ENCODE measurements at places on chromosomes 1 and 21.

- DNase-seq: no peak
Measured at GRCh38 chr1:1169429-1170214, 4.1 kb upstream of the TTLL10 start.

DNA sequence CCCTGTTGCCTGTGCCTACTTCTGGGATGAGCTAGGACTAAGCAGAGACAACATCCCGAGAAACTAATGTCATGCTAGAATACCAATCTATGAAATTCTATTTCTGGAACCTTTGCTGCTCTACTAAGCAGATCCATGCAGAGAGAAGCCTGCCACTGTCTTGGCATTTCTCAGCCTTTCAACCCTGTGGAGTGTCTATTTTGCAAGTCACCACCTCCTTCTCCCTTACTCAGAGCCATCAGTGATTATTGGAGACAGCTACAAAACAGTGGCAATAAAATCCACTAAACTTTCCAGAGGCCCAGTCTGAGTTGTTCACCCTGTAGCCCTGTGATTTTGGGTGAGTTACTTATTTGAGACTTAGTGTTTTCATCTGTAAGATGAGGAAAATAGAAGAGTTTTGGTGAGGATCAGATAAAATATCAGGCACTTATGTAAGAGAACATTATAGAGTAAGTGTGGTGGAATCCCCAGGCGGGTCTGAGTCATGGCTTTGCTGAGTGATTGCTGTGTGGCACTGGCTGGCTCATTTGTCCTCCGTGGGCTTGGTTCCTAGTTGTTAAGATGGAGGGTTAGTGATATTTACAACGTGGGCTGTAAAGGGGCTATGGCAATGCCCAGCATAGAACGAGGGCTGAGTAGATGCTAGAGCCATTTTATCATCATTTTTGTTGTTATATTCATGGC lies 61.1 kb downstream of the FMN2 start:
- peak; percentile 19 for DNase-seq

GRCh38 chr21:43001316-43001715 lies 27.0 kb downstream of the PKNOX1 start:
- DNase-seq: no peak

GRCh38 chr1:220880726-220881506 lies 1.7 kb downstream of the HLX start:
- DNase-seq: peak; percentile 47

DNA sequence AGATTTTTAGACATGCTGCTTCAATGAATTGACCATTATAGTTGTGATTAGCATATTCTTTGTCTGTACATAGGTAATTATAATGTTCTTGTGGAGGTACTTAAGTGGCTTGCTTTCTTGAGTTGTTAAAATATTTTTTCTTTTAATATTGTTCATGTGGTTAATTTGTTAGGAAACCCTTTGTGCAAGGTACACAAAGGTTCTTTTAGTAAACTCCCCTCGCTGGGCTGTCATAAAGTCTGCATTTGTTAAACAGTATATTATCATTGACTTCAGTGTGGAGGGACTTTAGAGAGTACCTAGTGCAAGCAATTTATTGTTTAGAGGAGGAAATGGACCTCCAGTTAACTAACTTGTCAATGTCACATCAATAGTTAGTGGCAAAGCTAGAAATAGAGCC lies 52.5 kb downstream of the DISP1 start:
- no peak for DNase-seq

DNA sequence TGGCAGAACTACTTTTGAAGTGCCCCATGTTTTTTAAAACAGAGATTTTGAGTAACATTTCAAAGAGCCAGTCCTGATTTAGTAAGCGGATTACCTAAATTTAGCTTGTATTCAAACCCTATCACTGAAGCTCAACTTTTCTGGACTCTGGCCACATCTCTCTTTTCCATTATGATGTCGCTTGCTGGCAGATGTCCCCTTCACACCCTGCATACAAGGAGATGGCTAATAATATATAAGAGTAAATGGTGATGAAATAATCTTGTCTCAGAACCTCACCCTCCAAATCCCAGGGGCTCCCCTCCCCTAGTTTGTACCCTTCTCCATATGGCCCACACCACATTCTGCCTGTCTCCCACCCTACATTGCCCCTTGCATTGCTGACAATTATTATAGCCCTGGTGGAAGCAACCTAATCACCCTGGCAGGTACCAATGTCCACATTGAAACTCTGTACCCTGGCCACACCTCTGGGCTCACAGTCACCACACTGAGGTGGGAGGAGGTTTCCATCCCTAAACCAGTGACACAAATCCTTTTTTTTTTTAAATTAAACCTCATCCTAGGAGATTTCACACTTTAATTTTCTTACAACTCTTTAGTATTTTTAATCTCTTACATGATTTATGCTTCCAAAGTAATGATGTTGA lies 106.0 kb upstream of the SYT6 start:
- no peak for DNase-seq

GRCh38 chr1:174605198-174605597 lies 157.4 kb downstream of the GPR52 start:
- no peak for DNase-seq

DNA sequence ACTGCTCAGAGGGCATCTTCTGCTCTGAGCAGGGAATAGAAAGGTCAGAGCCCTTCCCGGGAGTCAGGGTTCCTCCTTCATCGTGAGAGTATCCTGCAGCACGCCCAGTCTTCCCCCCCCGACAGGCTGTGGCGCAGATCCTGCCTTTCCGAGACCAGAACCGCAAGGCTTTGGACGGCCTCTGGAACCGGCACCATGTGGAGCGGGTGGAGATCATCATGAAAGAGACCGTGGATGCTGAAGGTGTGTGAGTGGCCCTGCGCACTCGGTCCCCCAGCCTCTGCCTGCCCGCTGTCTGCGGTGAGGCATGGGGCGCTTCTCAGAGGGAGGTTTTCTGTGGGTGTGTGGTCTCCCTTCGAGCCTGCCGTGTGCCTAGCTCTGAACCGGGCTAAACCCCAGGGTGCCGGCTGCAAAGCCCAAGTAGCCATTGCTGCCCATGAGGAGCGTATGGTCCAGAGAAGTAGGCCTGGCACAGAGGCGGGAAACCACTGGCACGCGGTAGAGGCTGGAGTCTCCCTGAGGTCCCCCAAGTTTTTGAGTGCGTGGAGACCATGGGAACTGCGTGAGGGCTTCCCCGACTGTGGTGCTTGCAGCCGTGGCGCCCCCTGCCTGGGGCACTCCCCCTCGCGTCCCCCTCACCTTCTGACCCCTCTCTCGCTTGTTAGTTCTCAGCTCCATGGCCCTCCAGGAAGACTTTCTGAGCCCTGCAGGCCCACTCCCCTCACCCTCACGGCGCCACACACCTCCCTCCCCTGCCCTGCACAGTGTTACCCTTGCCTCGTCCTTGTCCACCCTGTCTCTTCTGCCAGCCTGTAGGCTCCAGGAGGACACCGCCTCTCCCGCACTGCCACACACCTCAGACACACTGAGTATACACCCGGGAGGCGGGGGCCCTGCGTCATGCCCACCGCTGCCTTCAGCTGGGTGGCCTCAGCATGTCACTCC lies 12.5 kb downstream of the H6PD start:
- no peak for DNase-seq

DNA sequence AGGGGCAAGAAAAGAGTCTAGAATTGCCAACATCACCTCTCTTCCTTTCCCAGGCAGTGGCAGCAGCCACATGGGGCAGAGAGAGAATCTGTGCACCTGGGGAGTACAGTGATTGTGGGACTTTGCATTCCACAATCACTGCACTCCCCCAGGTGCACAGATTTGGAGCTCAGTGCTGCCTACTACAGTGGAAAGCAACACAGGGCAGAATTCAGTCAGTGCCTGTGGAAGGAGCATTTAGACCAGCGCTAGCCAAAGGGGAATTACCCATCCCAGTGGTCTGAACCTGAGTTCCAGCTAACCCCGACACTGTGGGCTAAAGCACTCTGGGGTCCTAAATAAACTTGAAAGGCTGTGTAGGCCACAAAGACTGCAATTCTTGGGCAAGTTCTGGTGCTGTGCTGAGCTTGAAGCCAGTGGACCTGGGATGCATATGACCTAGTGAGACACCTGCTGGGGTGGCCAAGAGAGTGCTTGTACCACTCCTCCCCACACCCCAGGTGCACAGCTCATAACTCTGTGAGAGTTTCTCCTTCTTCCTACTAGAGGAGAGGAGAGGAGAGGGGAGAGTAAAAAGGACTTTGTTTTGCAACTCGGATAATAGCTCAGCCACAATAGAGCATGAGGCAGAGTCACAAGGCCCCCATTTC lies 50.3 kb downstream of the NUP210L start:
- no peak for DNase-seq

GRCh38 chr1:46523496-46524353 lies 27.7 kb downstream of the KNCN start:
- no peak for DNase-seq

GRCh38 chr21:40235528-40235927 lies 368.3 kb downstream of the PCP4 start:
- DNase-seq: no peak

DNA sequence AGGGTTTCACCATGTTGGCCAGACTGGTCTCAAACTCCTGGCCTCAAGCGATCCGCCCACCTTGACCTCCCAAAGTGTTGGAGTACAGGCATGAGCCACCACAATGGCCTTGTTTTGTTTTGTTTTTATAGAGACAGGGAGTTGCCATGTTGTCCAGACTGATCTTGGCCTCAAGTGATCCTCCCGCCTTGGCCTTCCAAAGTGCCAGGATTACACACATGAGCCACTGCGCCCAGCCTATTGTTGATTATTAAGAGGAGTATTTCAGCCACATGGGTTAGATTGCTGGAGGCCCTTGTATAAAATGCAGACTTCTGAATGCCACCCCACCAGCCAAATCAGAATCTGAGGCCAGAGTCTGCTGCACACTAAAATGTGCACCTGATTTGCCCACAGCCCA lies 57.2 kb upstream of the ANGPTL1 start:
- no peak for DNase-seq

DNA sequence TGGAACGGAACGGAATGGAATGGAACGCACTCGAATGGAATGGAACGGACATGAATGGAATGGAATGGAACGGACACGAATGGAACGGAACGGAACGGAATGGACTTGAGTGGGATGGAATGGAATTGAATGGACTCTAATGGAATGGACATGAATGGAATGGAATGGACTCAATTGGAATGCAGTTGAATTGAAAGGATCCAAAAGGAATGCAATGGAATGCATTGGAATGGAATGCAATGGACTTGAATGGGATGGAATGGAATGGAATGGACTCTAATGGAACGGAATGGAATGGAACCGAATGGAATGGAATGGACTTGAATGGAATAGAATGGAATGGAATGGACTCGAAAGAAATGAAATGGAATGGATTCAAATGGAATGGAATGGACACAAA lies 102.4 kb upstream of the OR4F16 start:
- DNase-seq: peak; percentile 55

- DNase-seq: peak; percentile 63
Measured at GRCh38 chr1:19374926-19375325, 62.8 kb downstream of the SLC66A1 start.

GRCh38 chr1:111798580-111798979 lies 42.9 kb downstream of the DDX20 start:
- no peak for DNase-seq

GRCh38 chr1:51172811-51173210 lies 63.3 kb upstream of the RNF11 start:
- no peak for DNase-seq

GRCh38 chr1:5645929-5646328 lies 346.3 kb downstream of the NPHP4 start:
- no peak for DNase-seq

DNA sequence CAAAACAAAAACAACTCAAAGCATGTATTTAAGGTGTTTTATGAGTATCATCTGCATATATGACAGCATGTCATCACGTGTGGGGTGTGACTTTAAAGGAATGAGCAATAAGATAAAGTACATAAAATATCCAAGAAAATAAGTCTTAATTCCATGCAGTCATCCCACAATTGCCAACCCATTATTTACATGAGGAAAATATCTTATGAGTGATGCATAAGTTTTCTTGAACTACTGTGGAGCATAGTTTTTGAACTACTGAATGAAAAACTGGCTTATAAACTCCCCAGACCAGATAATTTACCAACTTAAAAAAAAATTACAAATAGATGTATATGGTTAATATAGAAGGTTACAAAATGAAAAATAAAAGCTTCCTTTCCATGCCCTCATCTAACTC lies 29.7 kb upstream of the MTMR11 start:
- no peak for DNase-seq

DNA sequence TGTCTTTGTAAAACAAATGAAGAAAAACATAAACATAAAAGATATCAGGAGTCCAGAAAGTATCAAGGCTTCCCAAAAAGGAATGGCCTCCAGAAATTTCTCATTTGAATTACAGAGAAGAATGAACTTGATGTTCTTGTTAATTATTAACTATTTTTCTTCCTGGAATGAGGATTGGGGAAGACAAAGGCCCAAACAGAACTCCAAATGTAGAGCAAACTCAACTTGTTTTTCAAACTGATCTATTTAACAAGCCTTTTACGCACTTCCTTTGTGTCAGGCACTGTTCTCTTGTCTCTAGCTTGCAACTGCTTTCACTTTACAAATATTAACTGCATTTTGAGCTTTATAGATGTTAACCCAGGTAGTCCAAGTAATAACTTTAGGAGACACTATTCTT lies 45.5 kb downstream of the LAMC2 start:
- DNase-seq: no peak

DNA sequence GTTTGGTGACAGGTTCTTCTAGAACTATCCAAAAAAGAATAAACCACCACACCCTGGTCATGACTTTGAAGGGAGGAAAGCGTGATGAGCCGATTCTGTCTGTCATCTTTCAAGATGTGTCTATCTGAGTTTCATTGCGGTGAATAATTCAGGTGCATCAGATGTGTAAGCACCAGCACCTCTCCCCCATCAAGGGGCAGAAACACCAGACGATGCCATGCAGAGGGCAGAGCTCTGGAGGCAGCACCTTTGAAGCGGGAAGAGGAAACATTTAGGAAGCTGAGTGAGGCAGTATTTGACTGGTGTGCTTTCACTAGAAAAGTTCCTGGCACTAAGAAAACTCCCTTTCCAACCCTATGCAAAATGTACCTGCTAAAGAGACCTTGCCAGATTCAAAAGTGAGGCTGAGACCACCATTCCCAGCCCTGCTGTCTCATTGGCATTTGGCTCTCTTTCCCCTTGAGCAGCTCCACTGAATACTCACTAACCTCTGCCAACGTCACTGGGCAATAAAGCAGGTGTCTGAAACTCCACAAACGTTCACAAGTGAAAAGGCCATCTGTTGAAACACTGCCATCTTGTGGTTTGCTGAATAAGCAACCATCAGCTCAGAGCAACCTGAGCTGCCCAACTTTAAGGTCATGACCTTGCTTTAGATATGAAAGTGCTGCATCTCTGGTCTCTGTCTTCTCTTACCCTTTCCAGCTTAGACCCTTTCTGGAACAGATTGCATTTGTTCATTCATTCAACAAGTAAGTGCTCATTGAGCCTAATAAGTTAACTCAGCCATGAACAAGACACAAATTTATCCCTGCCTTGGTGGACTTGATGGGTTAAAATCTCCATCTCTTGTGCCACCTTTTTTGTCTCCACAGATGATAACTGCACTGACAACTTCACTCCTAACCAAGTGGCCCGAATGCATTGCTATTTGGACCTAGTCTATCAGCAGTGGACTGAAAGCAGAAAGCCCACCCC lies 228.6 kb downstream of the PAPPA2 start:
- peak; percentile 60 for DNase-seq

All from fibroblast of skin of scalp (primary cell).